ENCODE measurements at places on chromosomes 4 and X.
A peak's percentile ranks its signal among the peaks of the same experiment; 100 is the strongest.

- H3K36me3 ChIP-seq = no peaks in the 10 kb centered on the region
- H3K27me3 ChIP-seq = no peaks in the 10 kb centered on the region
- no peak for DNase-seq
- peak overlapping the region; percentile 30 for H3K27ac ChIP-seq
- H3K4me1 ChIP-seq = no peaks in the 10 kb centered on the region
These were observed 6.1 kb downstream of the ENOX2 start for GRCh38 chrX:130896802-130897501.

DNA sequence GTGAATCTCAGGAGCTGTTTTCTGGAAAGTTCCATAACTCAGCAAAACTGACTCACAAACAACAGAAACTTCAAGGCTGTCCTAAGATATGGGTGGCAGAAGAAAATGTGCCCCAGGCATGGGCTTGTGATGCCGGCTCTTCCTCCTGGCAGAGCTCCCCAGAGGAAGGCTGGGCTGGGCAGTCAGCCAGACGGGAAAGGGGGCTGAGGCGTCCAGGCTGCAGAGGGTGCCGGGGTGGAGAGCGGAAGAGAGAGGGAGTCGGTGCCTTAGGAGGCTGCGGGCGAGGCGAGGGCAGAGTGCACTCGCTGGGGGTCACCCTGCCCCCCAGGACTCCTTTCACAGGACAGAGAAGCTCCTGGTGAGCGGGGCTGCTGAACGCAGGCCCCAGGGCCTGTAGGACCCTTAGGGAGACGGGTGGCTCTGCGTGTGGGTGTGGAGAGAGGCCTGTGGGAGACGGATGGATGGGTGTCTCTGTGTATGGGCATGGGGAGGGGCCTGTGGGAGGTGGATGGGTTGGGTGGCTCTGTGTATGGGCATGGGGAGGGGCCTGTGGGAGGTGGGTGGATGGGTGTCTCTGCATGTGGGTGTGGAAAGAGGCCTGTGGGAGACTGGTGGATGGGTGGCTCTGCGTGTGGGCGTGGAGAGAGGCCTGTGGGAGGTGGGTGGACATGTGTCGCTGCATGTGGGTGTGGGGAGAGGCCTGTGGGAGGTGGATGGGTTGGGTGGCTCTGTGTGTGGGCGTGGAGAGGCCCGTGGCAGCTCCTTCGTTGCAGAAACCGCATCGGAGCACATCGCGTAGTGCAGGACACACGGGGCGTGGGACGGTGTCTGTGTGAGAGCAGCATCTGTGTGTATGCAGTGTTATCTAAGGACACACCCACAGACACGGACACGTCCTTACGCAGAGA, 15.9 kb downstream of the PCGF3 start:
- H3K27ac ChIP-seq = peak overlapping the region; percentile 22
- no peaks in the 10 kb centered on the region for H3K36me3 ChIP-seq
- peak; percentile 89 for DNase-seq
- H3K27me3 ChIP-seq = no peaks in the 10 kb centered on the region
- H3K4me1 ChIP-seq = peaks cover 44% of the 10 kb centered on the region
- H3K4me3 ChIP-seq = no peak overlapping the region

DNA sequence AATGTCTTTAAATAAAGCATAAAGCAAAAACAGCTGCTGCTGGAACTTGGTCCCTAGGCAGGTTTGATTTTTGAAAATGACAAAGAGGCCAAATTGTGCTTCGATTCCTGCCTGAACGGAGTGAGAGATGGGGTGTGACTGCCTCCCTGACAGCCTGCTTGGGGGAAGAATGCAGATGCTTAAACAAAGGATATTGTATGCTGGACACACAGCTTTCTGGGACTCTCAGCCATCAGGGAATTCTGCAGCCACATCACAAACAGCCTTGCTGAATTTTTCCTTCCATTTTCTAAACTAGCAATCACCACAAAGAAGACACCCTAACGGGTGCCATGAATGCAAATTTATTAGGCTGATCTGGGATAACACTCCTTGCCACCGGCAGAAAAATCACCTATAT, 83.9 kb upstream of the CPEB2 start:
- no peak overlapping the region for H3K4me3 ChIP-seq
- DNase-seq = no peak
- no peaks in the 10 kb centered on the region for H3K4me1 ChIP-seq
- no peaks in the 10 kb centered on the region for H3K27me3 ChIP-seq
- no peak overlapping the region for H3K27ac ChIP-seq

DNA sequence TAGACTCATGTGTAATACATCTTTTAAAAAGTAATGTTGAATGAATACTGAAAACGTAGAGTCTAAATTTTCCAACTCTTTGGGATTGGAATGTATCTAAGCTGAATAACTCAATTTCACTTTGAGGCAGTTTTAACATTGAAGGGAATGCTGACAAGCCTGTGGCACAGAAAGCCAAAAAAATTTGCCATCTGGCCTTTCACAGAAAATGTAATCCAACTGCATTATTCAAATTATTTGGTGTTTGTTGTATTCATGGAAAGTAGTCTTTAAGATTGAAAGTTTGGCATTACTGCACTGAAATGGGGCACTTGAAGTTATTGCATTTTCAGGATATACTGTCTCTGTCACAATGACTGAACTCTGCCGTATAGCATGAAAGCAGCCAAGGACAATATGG, 186.9 kb downstream of the FRMPD4 start:
- H3K4me1 ChIP-seq = no peaks in the 10 kb centered on the region
- DNase-seq = no peak
- no peak overlapping the region for H3K27ac ChIP-seq
- H3K36me3 ChIP-seq = no peaks in the 10 kb centered on the region
- H3K4me3 ChIP-seq = no peak overlapping the region

DNA sequence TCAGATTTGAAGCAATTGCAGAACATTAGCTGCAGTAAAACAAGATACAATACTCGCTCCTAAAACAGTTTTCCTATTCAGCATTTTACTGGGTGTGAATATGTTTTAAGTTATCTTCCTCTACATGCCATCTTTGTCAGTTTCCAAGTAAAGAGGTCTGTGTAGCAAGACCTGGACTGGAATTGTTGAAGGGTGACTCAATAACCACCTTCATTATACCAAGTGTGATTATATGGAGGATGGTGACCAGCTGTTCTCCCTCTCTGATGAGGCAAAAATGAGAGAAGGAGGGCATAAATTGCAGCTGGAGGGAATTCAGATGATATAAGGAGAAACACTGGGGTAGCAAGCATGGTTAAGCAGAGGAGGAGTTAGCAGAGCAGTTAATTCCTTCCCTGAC, 922.1 kb upstream of the SLIT2 start:
- no peak for DNase-seq
- H3K27me3 ChIP-seq = no peaks in the 10 kb centered on the region
- no peak overlapping the region for H3K4me3 ChIP-seq
- no peak overlapping the region for H3K27ac ChIP-seq
- H3K36me3 ChIP-seq = no peaks in the 10 kb centered on the region

GRCh38 chr4:14100349-14100748, 472.8 kb upstream of the BOD1L1 start:
- no peak overlapping the region for H3K27ac ChIP-seq
- H3K4me1 ChIP-seq = no peaks in the 10 kb centered on the region
- no peaks in the 10 kb centered on the region for H3K36me3 ChIP-seq
- H3K27me3 ChIP-seq = no peaks in the 10 kb centered on the region

- H3K36me3 ChIP-seq = no peaks in the 10 kb centered on the region
- no peak for DNase-seq
- H3K4me3 ChIP-seq = no peak overlapping the region
- no peak overlapping the region for H3K27ac ChIP-seq
- H3K27me3 ChIP-seq = no peaks in the 10 kb centered on the region
These were observed 50.9 kb downstream of the KIT start for GRCh38 chr4:54708339-54709279.

Measured in testis (tissue), 5 donors.